ENCODE measurements at places on chromosomes 4 and X.

- no peak for DNase-seq
Measured at GRCh38 chrX:77014377-77015372, 432.5 kb upstream of the FGF16 start.

DNA sequence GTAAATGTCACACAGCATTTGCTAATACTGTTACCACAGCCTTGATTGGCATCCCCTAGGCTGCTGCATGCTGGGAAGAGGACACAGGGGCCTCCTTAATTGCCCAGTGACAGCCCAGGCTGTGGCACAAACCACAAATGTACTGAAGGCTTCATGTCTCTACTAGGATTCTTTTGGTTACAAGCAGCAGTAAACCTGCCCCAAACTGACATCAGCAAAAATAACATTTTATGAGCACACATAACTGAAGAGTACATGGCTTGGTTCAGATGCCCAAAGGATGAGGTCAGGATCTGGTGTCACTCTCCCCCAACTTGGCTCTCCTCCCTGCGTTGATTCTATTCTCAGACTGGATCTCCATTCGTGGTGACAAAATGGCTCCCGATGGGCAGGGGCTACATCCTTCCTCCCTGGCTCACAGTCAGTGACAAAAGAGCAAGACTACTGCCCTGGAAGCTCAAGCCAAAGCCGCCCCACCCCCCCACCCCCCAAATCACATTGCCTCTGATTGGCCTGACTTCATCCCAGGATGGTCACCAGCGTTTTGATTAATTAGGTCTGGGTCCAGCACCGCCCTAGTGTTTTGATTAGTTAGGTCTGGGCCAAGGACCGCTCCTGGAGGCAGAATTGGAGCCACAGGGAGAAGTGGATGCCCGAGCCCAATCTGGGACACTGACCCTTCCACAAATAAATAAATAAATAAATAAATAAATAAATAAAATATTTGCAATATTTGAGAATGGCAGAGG is 180.5 kb upstream of the RBPJ start:
- no peak for DNase-seq

GRCh38 chr4:72858328-72858727 is 211.2 kb downstream of the COX18 start:
- no peak for DNase-seq

GRCh38 chr4:159107203-159107925 is 4.5 kb downstream of the RAPGEF2 start:
- DNase-seq: no peak

DNA sequence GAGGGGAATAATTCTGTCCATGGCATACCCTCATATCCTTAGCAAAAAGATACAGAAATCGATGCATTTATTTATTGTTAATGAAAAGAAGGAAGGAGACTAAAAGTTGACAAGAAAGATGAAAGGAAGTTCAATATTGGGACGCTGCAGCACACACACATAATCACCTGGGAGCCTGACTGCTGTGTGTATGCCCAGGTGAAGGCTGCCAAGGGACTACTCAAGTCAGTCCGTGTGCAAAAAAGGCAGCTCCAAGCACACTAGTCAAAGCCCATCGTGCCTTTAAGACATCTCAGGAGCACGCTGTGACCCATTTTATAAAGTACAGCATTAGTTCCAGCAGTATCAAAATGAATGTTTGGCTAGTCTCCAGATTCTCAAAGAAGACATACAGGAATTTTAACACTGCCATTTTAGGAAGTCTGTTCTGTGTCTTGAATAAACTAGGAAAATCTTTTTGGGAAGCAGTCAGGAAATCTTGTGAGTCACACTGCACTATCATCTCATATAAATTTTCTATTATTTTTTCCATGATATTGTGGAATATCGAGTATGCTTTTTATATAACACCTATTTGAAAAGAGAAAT is 363.9 kb downstream of the GASK1B start:
- no peak for DNase-seq

- DNase-seq: peak; percentile 4
Measured at GRCh38 chr4:24471486-24472160, 112.7 kb downstream of the DHX15 start.

DNA sequence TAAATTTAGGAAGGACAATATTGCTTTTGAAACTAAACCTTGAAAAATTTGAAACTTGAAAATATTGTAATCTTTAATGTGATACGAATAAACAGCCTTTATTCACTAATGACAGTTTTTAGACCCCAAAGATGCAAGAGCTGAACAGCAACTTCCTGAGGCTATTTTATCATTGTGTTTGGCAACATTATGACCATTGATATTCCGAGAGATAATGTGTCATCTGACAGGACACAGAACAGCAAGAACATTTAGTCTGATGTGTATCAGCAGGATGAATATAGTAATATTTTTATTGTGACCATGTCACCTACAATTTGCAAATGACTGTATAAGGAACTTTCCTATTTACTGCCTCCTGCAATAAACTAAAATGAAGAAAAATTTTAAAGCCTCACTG is 316.0 kb downstream of the ADAM29 start:
- no peak for DNase-seq

- no peak for DNase-seq
Measured at GRCh38 chrX:123988423-123989111, 27.1 kb downstream of the STAG2 start.

DNA sequence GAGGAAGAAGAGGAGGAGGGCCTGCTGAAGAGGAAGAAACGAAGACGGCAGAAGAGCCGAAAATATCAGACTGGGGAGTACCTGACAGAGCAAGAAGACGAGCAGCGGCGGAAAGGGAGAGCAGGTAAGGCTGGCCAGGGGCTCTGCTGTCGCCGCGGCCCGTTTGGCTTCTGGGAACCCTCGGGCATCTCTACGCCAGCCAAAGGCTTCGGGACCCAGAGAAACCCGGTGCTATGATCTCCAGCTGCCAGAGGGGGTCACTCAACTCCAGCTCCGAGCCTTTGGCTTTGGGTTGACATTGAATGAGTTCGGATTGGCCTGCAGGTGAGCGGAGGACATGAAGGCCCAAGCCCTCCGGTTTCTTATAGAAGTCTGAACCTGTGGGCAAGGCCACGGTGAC is 42.8 kb downstream of the BCORL1 start:
- no peak for DNase-seq

DNA sequence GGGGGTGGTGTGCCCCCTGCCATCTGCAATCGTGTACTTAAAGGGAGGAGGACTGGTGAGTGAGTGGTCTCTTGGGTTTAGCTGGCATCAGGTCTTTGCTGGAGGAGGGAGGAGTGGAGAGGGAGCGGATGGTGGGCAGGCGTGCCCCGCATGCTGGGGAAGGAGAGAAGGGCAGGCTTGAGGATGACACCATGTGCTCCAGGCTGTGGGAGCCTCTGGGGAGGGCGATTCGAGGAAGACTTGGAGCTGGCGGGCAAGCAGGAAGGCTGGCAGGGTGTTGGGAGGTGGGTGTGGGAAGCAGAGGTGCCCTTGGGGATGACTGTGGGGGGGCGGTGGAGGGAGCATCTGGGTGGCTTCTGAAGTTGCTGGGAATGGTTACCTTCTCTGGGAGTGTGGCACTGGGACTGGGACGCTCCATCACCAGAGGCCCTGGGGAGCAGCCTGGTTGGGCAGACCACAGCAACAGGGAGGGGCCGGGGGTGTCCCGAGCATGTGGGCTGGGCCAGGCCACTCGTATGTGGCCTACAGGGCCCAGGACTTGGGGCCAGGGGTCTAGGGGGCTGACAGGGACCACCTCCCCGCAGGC is 30.8 kb upstream of the AFAP1 start:
- DNase-seq: no peak

GRCh38 chr4:1784789-1785591 is 8.1 kb upstream of the FGFR3 start:
- no peak for DNase-seq

GRCh38 chr4:155099231-155099630 is 109.2 kb upstream of the NPY2R start:
- no peak for DNase-seq

GRCh38 chrX:21590012-21590776 is 67.9 kb downstream of the KLHL34 start:
- DNase-seq: no peak

GRCh38 chrX:112769034-112769433 is 71.6 kb downstream of the AMOT start:
- no peak for DNase-seq

- DNase-seq: peak; percentile 22
Measured at GRCh38 chr4:68498413-68499007, 51.2 kb downstream of the TMPRSS11E start.

DNA sequence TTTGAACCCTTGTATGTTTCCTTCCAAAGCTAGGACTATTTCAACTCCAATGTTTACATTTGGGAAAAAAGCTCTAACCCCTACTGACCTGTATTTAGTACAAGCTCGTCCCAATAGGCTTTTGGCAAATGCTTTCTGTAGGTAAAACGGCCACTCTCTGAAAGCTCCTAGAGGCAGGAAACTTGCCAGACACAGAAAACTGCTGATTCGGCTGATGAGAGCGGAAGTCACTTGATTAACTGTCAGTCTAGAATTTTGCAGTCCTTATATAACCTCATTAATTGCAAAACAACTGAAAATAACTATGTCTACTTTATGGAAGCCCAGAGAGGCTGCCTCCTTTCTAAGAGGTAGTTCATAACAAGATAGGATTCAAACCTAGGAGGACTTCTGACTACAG is 108.1 kb downstream of the TSPAN7 start:
- no peak for DNase-seq

DNA sequence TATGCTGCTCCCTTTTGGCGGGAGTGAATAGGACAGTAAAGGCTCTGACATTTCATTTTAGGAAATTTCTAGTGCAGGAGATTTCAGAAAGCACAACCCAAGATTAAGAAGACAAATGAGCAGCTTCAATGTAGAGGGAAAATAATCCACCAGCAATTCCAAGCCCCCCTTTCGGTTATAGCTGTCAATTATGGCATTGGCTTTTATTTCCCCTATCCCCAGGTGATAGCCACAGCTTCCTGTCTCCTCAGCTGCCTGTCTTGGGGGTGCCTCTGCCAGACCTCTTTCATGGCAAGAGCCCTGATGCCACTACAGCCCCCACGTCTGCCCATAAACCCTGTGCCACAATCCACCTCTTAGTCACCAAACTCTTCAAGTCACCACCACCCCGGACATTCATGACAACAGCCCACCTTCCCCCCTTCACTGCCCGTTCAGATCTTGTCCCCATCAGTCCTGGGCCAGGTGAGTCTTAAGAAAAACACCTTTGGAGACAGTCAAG is 48.4 kb upstream of the CLNK start:
- no peak for DNase-seq

GRCh38 chr4:76007089-76007862 is at the start of gene CXCL9:
TSS of gene CXCL9 (minus strand) at chr4:76007509. CDS start at chr4:76007449, 60 bp downstream.
- DNase-seq: no peak

DNA sequence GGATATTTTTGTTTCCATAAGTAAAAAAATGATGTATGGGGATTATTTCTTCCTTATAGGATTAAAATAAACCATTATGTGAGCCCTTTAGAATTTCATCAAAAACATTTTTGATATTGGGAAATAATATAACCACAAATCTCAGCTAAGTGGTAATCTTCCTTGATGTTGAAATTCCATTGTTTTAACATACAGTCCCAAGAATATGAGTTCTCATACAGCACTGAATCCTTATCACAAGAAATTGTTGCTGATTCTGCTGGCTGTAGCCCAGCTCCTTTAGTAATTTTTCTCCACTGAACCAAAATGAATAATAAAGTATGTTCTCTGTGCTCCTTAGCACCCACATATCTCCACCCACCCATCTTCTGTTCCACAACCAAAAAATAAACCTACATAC is 41.9 kb upstream of the FAM47B start:
- DNase-seq: no peak

DNA sequence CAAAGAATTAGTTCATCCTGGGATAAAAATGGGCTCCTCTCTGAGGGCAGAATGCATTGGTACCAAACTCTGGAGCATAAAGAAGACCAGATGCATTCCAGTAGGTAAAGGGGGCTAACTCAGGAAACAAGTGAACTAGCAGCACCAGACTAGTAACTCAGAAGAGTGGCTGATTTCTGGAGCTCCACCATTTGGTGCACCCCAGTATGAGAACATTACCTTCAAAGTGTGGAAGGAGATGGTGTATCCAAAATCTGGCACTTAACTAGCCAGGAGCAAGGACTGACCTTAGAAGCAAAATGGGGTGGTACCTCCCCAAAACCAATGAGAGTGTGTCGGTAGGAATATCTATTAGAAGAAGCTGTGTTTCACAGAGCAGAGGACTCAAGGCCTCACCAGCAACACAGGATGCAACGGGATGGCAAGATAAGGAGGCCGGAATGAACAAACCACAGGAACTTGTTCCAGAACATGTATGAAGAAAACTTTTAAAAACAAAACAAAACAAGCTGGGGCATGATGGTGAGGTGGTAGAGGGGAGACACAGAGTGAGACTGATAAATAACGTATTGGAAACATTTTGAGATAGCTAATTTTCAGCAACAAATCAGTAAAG is 142.3 kb downstream of the INPP4B start:
- DNase-seq: no peak

DNA sequence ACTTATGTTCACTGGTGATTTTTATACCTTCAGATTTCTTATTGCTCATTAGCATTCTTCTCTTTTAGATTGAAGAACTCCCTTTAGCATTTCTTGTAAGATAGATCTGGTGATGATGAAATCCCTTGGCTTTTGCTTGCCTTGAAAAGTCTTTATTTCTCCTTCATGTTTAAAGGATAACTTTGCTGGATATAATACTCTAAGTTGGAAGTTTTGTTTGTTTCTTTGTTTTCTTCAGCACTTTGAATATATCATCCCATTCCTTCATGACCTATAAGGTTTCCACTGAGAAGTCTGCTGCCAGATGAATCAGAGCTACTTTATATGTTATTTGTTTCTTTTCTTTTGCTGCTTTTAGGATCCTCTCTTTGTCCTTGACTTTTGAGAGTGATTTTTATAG is 18.5 kb downstream of the CC2D2A start:
- no peak for DNase-seq

DNA sequence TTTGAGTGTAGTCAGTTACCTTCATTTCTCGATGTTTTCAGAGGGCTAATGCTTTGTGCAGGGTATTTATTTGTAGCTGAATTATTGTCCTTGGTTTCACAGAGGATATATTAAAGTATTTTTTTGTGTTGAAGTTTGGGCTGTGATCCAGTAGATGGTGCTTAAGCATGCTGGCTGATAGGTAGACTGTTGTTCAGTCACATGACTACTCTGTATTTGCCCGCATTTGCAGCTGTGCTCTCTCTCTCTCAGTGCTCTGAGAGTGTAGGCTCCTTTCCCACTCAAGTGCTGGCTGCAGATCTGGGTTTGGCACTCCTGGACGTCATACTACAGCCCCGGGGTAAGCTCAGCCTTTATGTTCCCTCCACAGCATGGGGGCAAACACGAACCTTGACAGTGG is 21.7 kb downstream of the RAB40AL start:
- no peak for DNase-seq

GRCh38 chrX:33188286-33188685 is 23.1 kb downstream of the DMD start:
- DNase-seq: no peak

GRCh38 chrX:66019974-66020373 is 19.9 kb downstream of the VSIG4 start:
- no peak for DNase-seq

DNA sequence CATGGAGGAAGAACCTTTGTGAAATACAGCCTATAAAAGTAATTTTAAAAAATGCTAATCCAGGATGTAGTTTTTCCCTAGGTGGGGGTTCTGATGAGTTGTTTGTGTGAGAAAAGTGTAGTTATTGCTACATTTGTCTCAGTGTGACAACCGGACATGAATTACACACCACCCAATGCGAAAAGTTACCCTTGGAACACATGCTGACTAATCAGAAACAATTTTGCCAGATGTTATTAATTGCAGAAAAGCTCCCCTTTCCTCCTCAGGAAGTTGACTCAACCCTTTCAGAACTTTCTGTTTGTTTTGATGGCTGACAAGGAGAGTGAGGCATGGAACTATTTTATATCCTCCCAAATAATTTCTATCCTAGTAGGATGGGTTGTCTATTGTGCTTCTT is 38.1 kb upstream of the EDA2R start:
- DNase-seq: no peak

Measured in stimulated activated effector memory CD8-positive, alpha-beta T cell treated with anti-CD3 and anti-CD28 coated beads, Interleukin-12 subunit alpha, Interleukin-12 subunit beta, amount 100 ng/mL, for 72 hours (primary cell).